GM23338 (cell line): ENCODE measurements at places on chromosomes 7 and 10.

- no peak for DNase-seq
These were observed 7.2 kb downstream of the MINDY4 start for GRCh38 chr7:30778255-30779025.

- DNase-seq, result no peak
These were observed 85.5 kb downstream of the ZNRF2 start for GRCh38 chr7:30369879-30370278.

DNA sequence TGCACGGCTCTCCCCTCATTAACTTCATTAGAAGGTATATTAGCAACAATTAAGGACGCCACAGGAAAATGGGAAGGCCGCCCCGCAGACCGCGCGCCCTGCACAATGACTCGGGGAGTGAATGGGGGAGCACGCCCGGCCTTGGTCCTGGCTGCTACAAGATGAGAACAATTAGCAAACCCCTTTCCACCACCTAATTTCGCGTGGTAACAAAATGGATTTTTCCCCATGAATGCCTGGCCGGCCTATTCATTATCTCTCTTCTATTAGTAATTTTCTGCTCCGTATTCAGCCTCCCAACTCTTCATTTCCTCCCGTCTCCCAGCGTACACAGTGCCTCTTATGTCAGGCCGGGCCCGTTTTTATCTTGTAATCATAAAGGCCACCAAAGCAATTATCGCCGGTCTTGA, 346.9 kb downstream of the DNAJB6 start:
- DNase-seq, result no peak

GRCh38 chr7:95596198-95597063, at the start of gene PDK4:
Gene PDK4, minus strand, starts transcription at chr7:95596516. Its CDS starts 223 bp downstream, at chr7:95596293.
- DNase-seq, result peak; percentile 80

GRCh38 chr10:3814838-3815220, 29.8 kb upstream of the KLF6 start:
- no peak for DNase-seq

DNA sequence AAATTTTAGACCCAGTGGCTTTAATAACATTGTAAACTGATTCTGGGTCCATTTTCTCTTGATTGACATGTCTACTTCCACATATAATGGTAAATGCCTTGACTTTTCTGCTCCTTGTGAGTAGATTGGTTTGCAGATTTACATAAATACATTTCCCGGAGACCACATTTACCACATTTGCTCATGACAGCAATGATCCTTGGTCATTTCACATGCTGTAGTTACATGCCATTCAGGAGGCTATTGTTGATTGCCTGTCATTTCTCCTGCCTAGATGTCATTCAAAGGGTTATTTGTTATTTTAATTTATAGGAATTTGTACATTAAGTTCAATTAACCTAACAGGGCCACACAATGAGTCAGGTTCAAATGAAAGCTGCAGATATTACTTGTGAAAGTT, 280.5 kb downstream of the CNTNAP2 start:
- no peak for DNase-seq

DNA sequence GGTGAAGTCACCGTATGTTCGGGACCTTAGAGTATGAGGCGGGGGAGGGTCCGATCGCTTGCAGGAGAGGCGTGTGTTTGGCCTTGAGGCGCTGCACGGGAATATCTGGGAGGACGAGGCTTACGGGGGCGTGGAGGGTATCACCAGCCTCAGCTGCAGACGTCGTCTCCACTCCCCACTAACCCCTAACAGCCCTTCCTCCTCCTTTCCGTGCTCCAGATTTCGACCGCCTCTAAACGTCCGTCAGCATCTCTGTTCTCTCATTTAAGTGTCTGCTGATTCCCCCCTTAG, 23.5 kb upstream of the ZNF12 start:
- DNase-seq, result peak; percentile 50

GRCh38 chr7:128708824-128709223, 30.3 kb upstream of the CALU start:
- peak; percentile 39 for DNase-seq

DNA sequence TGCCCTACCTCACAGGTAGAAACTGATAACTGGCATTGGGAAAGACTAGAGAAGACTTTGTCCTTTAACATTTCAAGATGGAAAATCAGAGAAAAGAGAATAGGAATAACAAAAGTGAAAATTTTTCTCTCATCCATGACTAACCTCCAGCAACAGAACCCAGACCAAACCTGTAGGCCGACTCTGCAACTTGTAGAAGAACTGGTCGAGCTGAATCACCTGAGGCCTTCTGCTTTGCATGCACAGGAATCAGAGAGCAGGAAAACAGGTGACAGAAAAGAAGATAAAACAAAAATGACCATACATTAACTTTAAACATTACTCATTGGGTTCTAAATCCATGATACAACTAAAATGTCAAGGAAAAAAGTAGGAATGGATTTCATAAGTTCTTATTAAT, 137.1 kb downstream of the SLC25A13 start:
- no peak for DNase-seq

GRCh38 chr10:15898046-15898445, 37.7 kb upstream of the MINDY3 start:
- DNase-seq, result peak; percentile 53

GRCh38 chr10:34816085-34816496, 995 bp upstream of the PARD3 start:
- DNase-seq, result no peak

GRCh38 chr10:650441-650851, 39.0 kb downstream of the DIP2C start:
- no peak for DNase-seq

- peak; percentile 61 for DNase-seq
These were observed 14.9 kb upstream of the COL13A1 start for GRCh38 chr10:69786791-69787190.

DNA sequence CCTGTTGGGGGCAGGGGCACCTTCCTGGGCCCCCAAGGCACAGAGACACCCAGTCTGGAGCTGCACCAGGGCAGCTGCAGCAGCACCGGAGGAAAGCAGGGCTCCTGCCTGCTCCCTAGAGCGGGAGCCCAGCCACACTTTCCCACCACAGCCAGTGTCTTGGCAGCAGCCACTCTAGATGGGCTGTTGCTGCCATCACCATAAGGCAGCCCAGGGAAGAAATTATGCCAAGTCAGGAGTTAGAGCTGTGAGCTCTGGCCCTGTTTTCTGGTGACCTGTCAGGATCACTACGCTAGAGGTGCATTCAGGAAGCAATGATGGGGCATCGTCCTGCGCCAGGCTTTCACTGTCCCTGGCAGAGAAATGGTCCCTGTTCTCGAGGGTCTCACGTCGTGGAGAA, 38.0 kb upstream of the ZNRF2 start:
- no peak for DNase-seq

GRCh38 chr10:124699471-124700292, 44.5 kb downstream of the FAM53B start:
- DNase-seq, result no peak

DNA sequence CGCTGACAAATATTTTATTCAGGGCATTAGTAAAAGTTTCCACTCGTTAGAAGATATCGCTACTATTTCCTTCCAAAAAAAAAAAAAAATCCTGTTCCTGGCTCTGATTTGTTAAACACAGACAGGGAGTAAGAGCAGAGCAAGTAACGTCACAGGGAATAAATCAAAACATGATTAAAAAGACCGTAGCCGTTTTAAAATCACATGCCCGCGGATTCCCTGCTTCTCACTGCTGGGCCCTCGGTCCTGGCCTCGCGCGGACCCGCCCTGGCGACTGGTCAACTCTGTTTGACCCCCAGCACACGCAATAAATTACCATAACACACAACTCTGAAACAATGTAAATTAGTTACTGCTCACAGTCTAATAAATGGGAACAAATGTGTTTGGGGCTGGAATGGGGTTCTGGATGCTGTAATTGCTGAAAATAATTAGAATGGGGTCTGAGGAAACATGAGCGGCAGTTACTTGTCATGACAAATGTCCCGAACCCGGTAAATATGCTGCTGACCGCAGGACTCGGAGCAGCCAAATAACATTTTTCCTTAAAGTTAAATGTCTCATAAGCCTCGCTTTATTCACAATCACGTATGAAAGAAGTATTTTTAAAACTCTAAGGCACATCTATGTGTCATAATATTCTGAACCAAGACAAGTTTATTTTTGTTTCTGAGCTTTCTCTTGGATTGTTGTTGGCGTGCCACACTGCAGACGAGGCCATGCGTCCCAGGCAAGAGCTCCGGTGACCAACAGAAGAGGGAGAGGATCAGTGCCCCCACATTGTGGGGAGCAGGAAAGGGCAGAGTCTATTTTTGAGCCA, 17.9 kb downstream of the EBF3 start:
- DNase-seq, result no peak

GRCh38 chr10:44512431-44513022, 127.6 kb upstream of the CXCL12 start:
- no peak for DNase-seq

GRCh38 chr7:14457568-14458453, 444.7 kb downstream of the DGKB start:
- peak; percentile 94 for DNase-seq

GRCh38 chr7:13166801-13167200, 479.4 kb downstream of the ARL4A start:
- no peak for DNase-seq

GRCh38 chr7:79284211-79284610, 169.3 kb downstream of the MAGI2 start:
- DNase-seq, result no peak

DNA sequence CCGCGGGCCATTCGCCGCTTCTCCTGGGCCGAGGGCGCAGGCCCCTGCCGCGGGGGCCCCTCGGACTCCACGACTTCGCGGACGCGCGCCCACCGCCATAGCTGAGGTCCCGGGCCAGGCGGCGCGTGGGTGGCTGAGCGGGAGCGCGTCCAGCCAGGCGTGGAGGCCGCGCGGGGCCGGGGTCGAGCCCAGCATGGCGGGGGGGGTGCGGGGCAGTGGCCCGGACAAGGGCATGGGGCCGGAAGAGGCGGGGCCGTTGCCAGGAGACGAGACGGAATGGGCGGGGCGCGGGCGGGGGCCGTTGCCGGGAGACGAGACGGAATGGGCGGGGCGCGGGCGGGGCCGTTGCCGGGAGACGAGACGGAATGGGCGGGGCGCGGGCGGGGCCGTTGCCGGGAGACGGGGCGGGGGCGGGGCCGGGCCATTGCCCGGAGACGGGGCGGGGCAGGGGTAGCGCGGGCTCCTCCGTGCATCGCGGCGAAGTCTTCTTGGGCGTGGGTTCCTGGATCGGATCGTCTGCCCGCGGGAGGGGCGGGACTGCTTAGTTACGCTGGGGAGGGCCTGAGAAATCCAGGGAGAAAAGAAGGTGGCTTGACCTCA, 14.8 kb downstream of the ADAM8 start:
- DNase-seq, result peak; percentile 73

DNA sequence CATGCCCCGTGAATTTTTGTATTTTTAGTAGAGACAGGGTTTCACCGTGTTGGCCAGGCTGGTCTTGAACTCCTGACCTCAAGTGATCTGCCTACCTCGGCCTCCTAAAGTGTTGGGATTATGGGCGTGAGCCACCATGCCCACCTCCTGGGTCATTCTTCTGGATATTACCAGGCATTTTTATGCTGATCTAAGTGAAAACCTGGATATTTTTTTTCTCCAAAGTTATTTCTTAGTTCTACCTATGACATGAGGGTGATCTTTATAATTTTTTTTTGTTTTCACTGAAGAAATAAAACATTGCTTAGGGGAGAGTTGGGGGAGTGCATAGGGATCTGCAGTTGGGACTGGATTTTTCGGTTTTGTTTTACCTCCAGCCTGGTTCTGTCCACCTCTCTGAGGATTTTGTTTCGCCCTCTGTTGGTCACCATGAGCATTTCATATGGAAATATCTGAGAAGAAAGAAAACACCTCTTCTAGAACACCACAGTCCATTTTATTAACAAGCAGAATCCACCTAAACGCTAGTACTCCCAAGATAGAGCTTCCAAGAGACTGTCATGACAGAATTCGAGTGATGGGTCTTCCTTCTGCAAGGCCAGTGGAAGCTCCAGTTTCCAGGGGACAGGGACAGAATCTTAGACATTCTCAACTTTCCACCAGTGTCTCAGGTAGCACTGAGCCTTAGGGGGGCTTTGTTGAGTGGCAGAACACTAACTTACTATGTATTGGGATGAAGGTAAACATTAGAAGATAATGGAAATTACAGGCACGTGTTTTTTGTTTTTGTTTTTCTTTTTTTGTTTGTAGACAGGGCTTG, 33.4 kb upstream of the AFAP1L2 start:
- peak; percentile 50 for DNase-seq

- no peak for DNase-seq
These were observed 17.6 kb downstream of the SLC35B4 start for GRCh38 chr7:134298902-134299683.

DNA sequence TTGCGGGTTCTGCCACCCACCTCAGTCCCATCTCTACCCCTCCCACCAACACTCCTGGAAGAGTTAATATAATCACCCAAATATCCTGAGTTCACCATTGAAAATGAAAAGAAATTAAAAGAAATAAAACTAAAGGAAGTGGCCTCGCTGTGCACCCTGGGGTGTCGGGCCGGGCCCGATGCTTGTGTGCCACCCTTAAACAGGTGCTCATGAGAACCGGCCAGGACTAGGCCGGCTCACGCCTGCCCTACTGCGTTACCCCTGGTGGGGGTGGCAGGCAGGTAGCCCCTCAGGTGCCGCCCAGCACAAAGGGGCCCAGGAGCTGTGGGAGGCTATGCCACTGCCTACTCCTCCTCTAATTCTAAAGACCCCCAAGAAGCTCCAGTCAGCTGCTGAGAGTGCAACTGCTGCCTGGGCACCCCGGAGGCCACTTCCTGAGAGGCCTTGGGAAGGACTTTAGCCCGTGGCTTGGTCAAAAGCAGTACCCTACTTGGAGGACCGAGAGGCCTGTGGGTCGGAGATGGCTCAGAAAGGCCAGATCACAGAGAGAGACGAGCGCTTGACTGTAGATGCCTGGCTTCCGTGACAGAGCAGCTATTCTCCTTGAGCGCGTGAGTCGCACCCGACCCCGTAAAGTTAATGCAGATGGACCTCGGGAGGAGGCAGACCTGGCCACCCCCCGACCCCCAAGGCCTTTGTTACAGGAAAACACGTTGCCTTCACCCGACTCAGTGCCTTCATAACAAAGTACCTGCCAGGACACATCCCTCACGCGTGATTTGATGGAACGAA, 51.0 kb upstream of the PPP2R2D start:
- no peak for DNase-seq

DNA sequence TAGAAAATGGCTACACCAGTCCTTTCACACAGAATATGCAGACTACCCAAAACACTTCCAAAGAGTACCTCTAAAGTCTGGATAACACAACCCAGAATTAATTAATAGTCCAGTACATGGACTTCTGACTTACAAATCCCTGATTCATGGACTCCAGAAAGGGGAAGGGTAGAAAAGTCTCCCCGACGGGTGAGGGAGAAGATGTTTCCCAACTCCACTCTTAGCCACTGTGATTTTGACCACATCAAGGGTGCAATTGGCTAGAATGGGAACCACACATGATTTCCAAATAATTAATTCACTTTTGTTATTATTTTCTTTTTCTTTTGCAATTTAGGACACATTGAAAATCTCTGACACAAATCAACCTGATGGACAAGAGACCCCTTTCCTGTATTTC, 1.4 kb downstream of the TMEM130 start:
- no peak for DNase-seq

DNA sequence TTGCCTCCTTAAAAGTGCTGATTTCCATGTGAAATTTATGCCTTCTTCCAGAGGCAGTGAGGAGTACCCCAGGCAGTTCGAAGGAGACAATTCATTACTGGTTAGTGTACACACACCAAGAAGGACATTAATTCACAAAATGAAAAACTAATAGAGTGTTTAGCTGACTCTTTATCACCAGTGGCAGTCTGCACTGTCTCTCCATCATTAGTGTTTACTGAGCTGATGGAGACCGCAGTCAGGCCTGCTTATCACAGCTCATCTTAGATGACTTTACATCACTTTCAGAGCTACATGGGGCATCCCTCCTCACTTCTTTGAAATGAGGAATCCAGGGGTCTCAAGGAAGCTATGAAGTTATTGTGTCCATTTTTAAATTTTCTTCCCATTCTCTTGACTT, 155.5 kb upstream of the LRGUK start:
- DNase-seq, result no peak
